Activated CD8-positive, alpha-beta T cell treated with anti-CD3 and anti-CD28 coated beads, Interleukin-2, amount 10 ng/mL, durations not matched to agents 7 days and 5 days (primary cell): ENCODE measurements at places on chromosomes 1 and 21. TPM values are rescaled to one million over a fixed set of nuclear protein-coding genes. Genes with fewer than 3 reads are reported as not detected.
A peak's percentile ranks its signal among the peaks of the same experiment; 100 is the strongest.

ADAMTS4 gene
- 0.82 TPM for total RNA-seq

DNA sequence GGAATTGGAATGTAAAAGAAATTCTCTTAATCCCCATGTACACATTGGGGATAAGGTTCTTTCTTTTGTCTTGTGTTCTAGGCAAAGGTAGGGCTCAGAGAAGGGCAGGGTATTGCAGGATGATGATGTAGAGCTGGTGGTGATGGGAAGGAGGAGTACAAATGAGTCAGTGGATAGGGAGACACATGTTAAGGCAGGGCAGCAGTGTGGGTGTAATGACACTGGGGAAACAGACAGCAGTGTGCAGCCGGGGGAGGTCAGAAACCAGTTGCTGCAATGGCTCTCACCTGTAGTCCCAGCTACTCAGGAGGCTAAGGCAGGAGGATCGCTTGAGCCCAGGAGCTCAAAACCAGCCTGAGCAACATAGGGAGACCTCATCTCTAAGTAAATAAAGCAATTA, 5.1 kb downstream of the NLRP3 start:
- no peaks in the 10 kb centered on the region for H3K27me3 ChIP-seq
- H3K36me3 ChIP-seq, result peaks cover 35% of the 10 kb centered on the region
- DNase-seq, result no peak
- H3K4me1 ChIP-seq, result peaks cover 32% of the 10 kb centered on the region

LRRC38 gene
- not detected for total RNA-seq

TAF12 gene
- total RNA-seq, result 39.3 TPM

GRCh38 chr1:161066694-161067093, 3.0 kb downstream of the ARHGAP30 start:
- H3K4me3 ChIP-seq, result peak overlapping the region; percentile 92
- H3K36me3 ChIP-seq, result peaks cover 63% of the 10 kb centered on the region
- H3K4me1 ChIP-seq, result peaks cover 74% of the 10 kb centered on the region

MMP23B gene
- 1.7 TPM for total RNA-seq

- peaks cover 42% of the 10 kb centered on the region for H3K4me1 ChIP-seq
- peak overlapping the region; percentile 87 for H3K4me3 ChIP-seq
- peaks cover 1% of the 10 kb centered on the region for H3K36me3 ChIP-seq
These were observed 1.0 kb upstream of the F11R start for GRCh38 chr1:161021970-161022353.

DNA sequence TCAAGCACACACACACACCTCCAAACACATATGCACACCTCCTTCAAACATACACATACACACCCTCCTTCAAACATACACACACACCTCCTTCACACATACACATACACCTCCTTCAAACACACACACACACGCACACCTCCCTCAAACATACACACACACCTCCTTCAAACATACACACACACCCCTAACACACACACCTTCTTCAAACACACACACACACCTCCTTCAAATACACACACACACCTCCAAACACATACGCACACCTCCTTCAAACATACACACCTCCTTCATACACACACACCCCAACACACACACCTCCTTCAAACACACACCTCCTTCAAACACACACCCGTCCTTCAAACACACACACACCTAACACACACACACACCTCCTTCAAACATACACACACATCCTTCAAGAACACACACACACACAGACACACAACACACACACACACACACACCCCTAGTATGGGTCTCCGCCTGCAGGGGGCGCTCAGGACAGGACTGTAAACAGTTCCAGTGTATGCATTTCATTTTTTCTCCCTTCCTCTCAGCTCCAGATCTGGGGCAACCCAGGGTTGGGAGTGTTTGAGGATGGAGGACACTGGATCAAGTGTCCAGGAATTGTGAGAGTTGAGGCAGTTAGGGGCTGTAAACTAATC, 12.1 kb downstream of the LGR6 start:
- peaks cover 3% of the 10 kb centered on the region for H3K27me3 ChIP-seq
- H3K27ac ChIP-seq, result no peak overlapping the region
- no peak overlapping the region for H3K4me3 ChIP-seq
- H3K36me3 ChIP-seq, result no peaks in the 10 kb centered on the region
- H3K4me1 ChIP-seq, result peaks cover 10% of the 10 kb centered on the region
- DNase-seq, result no peak

GRCh38 chr1:212979340-212980122, 29.2 kb downstream of the VASH2 start:
- peaks cover 12% of the 10 kb centered on the region for H3K4me1 ChIP-seq
- no peaks in the 10 kb centered on the region for H3K27me3 ChIP-seq
- no peak for DNase-seq
- H3K27ac ChIP-seq, result no peak overlapping the region
- H3K36me3 ChIP-seq, result no peaks in the 10 kb centered on the region

LORICRIN gene
- not detected for total RNA-seq

GRCh38 chr1:63843884-63844283, 70.1 kb downstream of the ROR1 start:
- no peaks in the 10 kb centered on the region for H3K36me3 ChIP-seq
- H3K27ac ChIP-seq, result no peak overlapping the region
- no peaks in the 10 kb centered on the region for H3K4me1 ChIP-seq
- DNase-seq, result no peak
- peaks cover 14% of the 10 kb centered on the region for H3K27me3 ChIP-seq

GRCh38 chr21:40615505-40616376, 231.2 kb downstream of the DSCAM start:
- DNase-seq, result no peak
- H3K4me1 ChIP-seq, result no peaks in the 10 kb centered on the region
- H3K36me3 ChIP-seq, result no peaks in the 10 kb centered on the region
- no peak overlapping the region for H3K27ac ChIP-seq
- H3K4me3 ChIP-seq, result no peak overlapping the region

GRCh38 chr1:206451134-206451686, 19.1 kb upstream of the IKBKE start:
- no peak overlapping the region for H3K27ac ChIP-seq
- peaks cover 1% of the 10 kb centered on the region for H3K4me1 ChIP-seq
